ENCODE measurements at places on chromosomes 11 and 22. TPM values are rescaled to one million over a fixed set of nuclear protein-coding genes. Genes with fewer than 3 reads are reported as not detected.

DNA sequence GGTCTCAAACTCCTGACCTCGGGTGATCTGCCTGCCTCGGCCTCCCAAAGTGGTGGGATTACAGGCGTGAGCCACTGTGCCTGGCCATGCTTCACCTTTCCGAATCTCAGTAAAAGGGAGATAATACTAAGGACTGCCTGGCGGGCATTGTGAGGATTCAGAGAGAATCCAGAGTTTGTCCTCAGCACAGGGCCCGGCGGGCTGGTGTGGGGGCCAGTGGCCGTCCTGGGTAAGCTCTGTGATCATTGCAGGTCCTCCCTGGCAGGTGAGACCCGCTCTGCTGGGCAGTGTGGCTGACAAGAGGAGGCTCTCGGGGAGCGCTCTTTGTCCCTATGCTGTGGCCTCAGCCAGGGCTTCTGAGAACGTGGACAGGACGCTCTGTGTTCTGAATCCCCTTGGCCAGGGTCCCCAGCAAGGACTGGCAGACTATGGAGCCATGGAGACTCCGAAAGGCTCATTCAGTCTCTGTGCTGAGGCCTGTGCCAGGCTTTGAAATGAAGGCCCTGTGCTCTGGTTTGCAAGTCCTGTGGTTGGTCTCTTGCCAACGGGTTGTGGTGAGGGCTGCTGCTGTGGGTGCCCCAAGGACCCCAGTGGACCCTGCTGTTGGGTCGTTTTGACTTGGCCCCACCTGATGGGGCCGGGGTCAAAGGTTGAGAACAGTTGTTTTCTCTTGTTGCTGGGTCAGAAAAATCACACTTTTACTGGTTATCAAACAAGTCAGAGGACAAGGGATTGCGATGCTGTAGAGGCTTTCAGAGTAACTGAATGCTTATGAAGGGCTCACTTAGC, 2.1 kb downstream of the TPCN2 start:
- DNase-seq, result no peak

GRCh38 chr11:75100314-75100713, 3.6 kb upstream of the OR2AT4 start:
- DNase-seq, result no peak

- DNase-seq, result no peak
These were observed 5.7 kb downstream of the CDCA5 start for GRCh38 chr11:65078151-65078550.

DNA sequence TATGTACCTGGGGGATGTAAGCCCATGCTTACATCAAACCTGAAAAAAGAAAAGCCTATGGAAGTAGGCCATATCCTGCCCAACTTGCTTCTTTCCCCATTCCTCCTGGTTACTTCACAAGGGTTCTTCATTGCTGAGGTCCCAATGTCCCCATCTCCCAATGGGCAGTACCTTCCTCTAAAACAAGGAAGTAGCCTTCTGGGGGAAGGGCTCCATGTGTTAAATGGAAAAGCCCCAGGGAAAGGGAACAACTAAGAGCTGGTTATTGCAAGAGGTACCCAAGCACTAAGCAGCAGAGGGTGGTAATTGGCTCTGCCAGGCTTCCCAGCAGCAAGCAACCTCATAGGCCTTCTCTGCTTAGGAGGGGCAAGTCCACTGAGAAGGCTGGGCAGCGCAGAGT, 11.3 kb downstream of the TMEM216 start:
- DNase-seq, result no peak

The EMID1 gene
- 1.4 TPM for total RNA-seq
